ENCODE measurements at places on chromosomes 5 and 9.
A peak's percentile ranks its signal among the peaks of the same experiment; 100 is the strongest.

DNA sequence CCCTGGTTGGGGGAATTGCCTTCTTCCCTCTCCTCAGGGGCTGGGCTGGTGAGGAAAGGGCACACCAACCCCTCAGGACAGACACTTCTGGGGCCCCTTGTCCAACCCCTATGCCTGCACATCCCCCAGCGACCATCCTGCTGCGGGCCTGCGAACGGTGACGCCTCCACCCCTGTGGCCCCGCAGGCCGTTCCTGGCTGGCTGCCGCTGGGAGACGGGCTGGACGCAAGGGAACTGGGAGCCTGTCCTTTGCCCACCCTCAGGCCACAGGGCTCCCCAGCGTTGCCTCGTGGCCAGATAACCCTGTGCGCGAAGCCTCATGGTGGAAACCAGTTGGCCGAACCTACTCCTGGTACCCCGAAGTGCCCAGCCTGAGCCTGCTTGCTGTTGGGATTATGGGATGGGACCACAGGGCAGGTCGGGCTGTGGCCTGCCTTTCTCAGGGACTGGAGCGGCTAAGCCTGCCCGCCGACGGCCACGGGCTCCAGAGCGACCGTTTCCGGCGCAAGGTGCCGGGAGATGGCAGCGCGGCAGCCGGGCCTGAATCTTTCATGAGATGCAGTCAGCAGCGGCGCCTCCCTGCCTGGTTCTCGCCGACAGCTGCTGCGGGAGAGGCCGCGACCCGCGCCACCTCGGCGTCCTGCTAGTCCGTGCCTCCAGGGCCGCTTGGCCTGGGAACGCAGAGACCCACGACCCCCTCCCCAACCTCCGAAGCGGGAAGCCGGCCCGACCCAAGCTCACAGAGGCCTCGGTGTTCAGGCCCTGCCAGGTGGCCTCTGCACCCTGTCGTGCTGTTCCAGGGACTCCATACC, 6.5 kb upstream of the PITX1 start:
- no peak for DNase-seq

GRCh38 chr5:56950626-56951125, 1.2 kb downstream of the MIER3 start:
- DNase-seq = peak; percentile 36

- no peak for DNase-seq
Measured at GRCh38 chr5:142432961-142433360, 108.1 kb upstream of the SPRY4 start.

DNA sequence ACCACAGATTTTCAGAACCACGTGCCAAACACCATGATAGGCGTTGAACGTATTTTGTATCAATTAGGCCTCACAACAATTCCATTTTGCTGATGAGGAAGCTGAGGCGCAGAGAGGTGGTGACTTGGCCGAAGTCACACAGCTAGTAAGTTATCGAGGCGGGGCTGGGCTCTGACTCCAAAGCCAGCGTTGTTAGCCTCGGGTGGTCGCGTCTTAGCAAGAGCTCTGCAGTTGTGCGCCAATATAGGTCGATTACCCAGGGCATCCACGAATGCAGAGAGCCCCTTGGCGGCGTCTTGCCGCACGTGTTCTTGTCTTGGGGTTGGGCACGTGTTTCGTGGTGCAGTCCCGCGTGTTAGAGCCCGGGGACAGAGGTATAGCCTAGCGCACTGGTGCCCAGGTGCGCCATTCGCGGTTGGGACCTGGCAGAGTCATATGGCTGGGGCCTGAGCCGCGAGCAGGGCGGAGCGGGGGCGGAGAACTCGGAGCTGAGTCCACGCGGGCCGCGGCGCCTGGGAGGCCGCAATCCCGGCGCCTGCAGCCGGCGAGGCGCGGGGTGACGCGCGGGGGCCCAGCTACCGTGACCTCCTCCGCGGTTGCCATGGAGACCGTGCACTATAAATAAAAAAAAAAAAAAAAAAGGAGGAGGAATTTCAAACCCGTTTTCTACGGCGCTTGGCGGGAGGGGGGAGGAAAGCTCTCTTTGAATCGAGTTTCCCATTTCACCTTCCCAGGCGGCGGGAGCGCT, 62.3 kb downstream of the CXXC5 start:
- DNase-seq = peak; percentile 67

DNA sequence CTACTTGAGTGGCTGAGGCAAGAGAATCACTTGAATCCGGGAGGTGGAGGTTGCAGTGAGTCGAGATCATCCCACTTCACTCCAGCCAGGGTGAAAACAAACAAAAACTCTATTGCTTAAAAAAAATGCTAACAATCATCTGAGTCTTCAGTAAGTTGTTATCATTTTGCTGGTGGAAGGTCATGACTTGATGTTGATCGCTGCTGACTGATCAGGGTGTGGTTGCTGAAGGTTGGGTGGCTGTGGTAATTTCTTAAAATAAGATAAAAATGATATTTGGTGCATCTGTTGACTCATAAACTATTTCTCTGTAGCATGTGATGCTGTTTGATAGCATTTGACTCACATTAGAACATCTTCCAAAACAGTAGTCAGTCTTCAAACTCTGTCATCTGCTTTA, 349.4 kb upstream of the PAPPA start:
- DNase-seq = no peak

DNA sequence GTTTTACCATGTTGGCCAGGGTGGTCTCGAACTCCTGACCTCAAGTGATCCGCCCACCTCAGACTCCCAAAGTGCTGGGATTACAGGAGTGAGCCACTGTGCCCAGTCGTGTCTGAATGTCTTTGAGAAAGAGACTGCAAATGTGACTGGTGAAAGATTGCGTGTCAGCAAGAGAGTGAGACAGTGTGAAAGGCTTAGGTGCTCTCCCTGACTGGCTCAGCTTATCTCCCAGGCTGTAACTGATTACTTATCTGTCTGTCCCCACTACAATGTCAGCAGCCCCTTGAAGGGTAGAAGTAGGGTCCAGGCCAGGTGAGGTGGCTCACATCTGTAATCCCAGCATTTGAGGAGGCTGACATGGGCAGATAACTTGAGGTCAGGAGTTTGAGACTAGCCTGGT, 3.4 kb upstream of the FGFR4 start:
- no peak for DNase-seq

DNA sequence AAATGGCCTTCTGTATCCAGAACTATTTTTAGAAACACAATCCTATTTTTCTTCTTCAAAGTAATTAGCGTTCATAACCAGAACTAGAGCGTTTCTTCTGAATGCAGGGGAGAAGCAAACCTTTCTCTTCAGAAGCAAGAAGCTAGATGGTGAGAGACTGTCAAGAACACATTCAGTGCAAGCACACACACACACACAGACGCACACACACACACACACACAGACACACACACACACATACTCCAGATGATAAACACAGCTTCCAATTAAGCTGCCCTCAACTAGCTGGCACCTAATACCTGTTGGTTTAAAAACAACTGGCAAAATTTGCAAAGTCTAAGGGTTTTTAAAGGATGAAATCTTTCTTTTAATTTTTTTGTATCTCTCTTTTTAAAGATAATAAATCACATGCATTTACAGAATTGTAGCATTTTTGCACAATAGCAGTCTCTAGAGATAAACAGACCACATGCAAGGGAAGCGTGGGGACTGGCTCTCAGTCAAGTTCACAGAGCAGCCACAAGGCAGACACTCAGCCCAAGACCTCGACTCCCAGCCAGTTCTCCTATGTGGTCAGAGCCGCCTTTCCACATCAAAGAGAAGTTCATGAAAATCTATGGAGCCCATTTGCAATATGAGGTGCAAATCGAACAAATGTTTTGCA, 138.5 kb downstream of the TTLL11 start:
- DNase-seq = no peak

DNA sequence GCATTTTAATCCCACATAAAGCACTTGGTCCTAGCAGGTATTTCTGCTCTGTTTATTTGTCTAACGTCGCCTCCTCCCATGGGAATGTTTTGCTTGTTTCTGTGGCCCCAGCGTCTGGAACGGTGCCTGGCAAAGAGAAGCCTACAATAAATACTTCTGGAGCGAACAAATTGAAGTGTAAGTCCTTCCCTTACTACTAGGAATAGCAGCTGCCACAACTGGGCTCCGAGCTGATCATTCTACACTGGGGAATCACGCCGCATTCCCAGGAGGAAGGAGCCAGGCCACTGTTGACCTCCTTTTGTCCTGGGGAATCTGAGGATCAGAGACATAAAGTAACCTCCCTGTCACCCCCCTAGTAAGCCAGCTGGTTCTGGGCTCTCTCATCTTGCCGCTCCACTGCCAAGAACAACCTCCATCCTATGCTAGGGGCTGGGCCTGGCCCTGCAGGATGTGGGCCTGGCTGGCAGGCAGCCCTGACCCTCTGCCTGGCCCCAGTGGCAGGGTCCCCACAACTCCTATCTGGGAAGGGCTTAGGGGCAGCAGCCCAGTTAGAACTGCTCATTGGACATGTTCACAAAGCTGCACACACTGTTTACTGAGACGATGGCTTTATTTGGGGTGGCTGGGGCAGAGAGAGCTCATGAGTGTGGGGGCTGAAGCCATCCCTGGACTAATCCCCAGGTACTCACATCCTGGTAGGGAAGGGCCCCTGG, 82.8 kb downstream of the GTF3C4 start:
- no peak for DNase-seq

GRCh38 chr5:124736805-124737188, 9.6 kb downstream of the ZNF608 start:
- DNase-seq = no peak

DNA sequence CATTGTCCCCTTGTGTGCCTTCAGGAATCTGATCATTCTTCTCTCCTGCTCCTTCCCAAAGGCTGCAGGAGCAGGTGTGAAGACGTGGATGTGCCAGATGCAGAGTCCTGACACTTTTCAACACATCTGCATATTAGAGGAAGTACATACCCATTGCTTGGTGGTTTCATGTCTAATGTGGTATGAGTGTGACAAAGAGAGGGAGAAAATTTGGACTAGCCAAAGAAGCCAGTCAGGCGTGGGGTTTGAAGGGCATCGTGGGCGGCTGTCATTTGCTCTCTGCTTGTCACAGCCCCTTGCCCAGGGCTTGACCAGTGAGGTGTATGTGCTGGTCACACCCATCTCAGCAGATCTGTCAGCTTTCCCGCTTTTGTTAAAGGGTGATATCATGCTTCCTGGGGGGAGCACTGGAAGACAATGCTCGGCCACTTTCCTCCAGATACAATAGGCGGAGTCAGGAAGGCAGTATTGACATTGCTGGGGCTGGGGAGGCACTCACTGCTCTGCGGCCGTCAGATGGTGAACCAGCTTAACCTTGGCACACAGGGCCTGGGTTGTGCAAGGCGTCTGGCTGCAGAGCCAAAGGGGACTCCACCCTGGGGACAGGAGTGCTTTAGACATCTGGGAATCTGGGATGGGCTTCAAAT, 8.6 kb downstream of the TEK start:
- no peak for DNase-seq

GRCh38 chr5:60346393-60346792, 353.6 kb downstream of the DEPDC1B start:
- DNase-seq = no peak

GRCh38 chr9:86767373-86767772, 179.9 kb downstream of the GAS1 start:
- DNase-seq = no peak

- DNase-seq = no peak
Measured at GRCh38 chr5:107807431-107807830, 136.7 kb upstream of the EFNA5 start.

- no peak for DNase-seq
Measured at GRCh38 chr9:11894136-11894535, 799.0 kb upstream of the TYRP1 start.

DNA sequence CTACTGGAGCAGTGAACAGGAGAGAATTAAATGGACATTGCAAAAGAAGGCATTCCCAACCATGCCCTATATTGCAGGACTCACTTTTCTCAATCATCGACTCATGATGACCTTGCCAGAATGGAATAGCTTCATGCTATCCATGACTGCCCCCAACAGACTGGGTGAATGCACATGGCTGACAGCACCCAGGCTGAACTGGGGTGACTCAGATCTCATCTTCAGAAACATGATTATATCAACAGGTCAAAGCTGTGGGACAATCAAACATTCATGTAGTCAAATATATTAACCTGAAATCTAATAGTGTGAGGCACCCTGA, 34.7 kb upstream of the MIER3 start:
- DNase-seq = peak; percentile 14

- DNase-seq = no peak
Measured at GRCh38 chr9:113139953-113140352, 10.9 kb upstream of the SLC31A2 start.
